ENCODE measurements at places on chromosomes 2 and 18.

DNA sequence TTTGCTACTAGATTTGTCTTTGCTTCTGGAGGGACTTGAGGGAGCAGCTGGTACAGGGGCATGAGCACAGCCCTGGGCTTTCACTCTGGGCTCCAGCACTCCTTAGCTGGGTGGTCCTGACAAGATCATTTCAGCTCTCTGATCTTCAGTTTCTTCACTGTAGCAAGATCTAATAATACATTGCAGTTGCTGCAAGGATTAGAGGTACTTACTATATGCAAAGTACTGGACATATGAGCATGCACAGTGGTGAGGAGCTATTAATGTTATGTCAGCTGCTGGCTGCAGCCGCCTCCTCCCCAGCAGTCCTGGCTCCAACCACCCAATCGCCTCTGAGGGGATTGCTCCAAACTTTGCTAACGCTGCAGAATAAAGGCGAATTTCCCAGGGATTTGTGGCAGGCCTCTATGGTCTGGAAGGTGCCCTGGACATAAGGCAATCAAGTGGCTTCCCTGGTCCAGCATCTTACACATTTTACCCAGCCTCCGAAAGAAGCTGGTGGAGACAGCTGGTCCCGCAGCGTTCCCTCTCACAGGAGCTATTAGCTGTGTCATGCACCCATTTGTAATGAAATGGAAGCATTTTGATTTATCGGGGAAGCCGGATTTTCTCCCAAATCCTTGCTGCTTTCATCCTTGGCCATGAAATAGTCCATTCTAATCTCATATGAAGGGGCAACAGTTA lies 96.7 kb downstream of the RHOB start:
- no peak for DNase-seq

- no peak for DNase-seq
Measured at GRCh38 chr2:169464882-169465281, 14.4 kb upstream of the BBS5 start.

- DNase-seq: no peak
Measured at GRCh38 chr2:54681416-54681815, 42.0 kb upstream of the EML6 start.

DNA sequence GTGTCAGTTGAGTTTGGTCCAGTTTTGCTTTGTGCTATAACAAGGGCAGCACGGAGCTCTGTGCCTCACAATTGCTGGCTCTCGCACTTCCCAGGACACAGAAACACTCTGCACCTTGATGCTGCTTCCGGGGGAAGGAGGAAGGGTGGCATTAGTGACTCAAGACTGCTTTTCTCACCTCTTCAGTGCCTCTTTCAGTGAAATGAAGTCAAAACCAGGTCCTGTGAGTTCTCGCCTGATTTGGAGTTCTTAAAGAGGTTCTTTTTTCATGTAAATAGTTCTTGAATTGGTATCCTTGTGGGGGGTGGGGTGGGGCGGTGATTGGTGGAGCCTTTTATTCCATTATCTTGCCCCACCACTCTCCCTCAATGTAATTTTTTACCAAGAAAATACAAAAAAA lies 91.5 kb upstream of the MYT1L start:
- DNase-seq: no peak

DNA sequence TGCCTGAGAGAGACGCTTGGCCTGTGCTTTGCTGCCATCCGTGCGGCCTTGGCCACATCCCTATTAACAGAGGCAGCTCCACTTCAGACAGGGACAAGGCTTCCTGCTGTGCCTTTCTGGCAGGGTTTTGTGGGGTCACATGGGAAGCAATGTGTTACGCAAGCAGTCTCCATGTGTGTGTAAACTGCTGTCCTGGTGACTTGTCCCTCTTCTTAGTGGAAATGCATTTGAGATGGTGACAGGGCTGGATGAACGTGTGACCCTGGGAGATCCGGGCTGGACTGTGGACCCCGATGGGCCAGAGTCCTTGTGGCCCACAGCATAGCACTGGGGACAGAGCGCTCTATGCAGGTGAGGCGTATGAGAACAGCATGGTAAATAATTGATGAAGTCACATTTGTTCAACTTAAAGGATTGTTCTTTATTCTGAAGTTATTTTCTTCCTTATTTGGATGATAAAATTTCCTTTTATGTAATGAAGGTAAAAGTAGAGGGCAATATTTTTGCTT lies 23.2 kb downstream of the ASB1 start:
- no peak for DNase-seq

DNA sequence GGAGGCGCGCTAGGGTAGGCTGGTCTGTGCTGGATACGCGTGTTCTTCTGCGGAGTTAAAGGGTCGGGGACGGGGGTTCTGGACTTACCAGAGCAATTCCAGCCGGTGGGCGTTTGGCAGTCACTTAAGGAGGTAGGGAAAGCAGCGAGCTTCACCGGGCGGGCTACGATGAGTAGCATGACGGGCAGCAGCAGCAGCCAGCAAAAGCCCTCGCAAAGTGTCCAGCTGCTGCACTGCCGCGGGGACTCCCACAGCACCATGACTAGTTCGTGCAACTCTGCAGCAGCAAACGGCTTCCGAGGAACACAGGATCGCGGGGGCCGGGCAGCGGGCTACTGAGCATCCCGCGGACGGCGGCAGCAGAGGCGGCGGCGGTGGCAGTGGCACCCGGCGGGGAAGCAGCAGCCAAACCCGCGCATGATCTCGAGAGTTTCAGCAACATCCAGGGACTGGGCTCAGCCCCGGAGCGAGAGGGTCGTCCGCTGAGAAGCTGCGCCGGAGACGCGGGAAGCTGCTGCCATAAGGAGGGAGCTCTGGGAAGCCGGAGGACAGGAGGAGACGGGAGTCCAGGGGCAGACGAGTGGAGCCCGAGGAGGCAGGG lies 368 bp downstream of the TMEFF2 start:
- DNase-seq: no peak
